SW480 (cell line): ENCODE measurements at places on chromosomes 16 and 17.

GRCh38 chr17:27323538-27324215 is 29.8 kb downstream of the WSB1 start:
- DNase-seq = peak; percentile 61

- no peak for DNase-seq
These were observed 9.8 kb downstream of the TMEM231 start for GRCh38 chr16:75546293-75546692.

DNA sequence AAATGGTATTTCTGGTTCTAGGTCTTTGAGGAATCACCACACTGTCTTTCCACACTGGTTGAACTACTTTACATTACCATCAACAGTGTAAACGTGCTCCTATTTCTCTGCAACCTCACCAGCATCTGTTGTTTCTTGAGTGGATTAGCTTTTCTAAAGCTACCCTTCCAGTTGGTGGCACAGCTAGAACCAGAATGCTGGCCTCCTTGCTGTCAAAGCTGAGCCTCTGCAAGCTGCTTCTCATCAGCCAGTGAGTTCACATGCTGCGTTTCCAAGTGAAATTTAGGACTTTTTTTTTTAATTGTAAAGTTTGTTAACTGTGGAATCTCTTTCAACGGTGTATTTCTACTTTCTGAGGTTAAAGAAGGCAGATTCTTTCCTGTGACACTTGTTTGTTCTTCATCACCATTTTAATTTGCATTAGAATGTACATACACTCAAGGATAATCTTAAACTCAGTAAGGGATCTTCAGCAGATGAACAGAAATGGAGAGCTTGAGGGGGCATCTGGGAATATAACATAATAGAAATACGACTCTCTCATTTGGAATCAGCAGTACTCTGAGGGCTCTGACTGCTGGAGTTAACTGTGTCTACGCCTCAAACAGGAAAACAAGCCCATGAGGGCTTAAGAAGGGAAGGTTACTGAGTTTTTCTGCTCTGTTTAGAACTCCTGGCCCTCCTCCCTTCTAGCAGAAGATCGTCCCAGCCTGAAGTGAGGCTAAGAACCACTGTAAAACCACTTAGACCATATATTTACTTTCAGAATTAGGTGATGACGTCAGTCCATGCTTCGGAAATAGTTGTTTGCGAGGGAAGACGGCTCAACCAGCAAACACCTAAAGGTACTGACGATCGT is 148.4 kb upstream of the FAM20A start:
- DNase-seq = no peak

- peak; percentile 61 for DNase-seq
These were observed 670 bp downstream of the TNFSF12 start for GRCh38 chr17:7549401-7550055.

- DNase-seq = no peak
These were observed 1.8 kb upstream of the RHBDF1 start for GRCh38 chr16:74051-74746.

DNA sequence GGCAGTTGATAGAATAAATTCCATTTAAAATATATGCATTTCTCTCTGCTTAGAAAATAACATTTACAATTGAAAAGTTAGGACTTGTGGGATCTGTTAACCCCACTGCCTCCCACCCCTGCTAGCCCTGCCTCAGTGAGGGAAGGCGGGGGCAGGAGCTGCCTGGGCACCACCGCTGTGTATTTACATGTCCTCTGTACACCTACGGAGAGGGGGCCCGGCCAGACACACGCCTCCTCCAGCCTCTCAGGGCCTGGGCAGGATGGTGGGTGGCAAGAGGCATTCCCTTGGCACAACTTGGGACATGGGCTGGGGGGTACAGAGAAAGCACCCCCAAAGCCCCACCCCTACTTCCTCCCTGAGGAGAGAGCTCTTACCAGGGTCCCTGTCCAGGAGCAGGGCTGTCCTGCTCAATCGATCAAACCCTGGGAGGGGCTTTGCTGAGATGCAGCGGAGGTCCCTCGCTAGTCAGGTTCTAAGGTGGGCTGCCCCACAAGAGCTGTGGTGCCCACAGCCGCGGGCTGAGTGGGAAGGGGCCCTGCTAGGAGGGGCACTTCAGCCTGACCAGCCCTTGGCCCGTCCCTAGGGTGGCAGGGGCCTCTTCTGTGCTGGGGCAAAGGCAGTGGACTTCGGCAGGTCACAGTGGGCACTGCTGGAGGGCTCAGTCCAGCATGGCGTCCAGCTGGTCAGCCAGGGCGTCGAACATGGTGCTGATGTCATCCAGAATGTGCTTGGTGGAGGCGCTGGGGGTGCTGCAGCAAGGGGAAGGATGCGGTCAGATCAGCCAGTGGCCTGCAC is 14.7 kb downstream of the CASKIN2 start:
- DNase-seq = no peak

DNA sequence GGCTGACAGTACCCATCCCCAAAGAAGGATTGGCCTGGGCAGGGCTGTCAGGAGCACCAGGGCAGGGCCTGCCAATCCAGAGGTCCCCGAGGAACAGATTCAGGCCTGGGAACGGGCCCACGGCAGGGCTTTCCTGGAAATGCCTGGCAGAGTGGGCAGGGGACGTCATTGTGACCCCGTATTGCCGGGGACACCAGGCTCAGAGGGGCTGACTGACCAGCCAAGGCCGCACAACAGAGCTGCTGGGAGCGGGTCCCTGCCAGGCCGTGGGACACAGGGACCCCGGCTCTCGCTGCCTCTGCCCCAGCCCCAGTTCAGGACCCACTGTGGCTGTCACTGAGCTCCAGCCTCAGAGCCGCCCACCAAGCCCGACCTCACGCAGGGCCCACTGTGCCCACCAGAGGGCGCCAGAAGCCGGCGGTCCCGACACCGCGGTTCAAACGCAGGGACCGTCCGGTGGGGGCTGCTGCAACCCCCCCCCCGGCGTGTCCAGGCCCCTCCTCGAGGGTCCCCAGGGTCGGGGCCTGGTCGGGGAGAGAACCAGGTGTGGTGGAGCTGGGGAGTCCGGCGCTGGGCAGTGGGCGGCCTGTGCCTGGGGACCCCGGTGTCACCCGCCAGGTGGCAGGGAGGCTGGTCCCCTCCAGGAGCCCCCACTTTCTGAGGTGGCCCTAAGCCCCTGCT is 15.2 kb upstream of the SSTR5 start:
- no peak for DNase-seq

- peak; percentile 55 for DNase-seq
These were observed 174.3 kb upstream of the NLRP1 start for GRCh38 chr17:5758651-5759050.

DNA sequence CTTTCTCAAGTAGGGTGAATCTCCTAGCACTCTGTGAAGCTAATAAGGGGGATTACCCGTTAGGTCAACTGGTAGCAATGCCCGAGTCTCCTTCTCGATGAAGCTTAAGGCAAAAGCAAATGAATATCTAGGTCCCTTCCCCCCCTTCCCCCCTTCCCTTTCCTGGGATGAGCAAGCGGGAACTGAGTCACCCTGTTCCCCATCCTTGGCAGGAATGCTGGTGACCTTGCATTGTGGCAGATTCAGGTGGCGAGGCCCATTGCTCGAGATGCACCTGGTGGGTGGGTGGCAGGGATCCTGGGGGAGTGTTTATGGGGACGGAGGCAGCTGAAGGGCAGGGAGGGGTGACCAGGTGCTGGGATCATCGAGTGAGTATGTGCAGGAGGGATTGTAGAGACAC is 7.1 kb downstream of the NXPH3 start:
- no peak for DNase-seq

DNA sequence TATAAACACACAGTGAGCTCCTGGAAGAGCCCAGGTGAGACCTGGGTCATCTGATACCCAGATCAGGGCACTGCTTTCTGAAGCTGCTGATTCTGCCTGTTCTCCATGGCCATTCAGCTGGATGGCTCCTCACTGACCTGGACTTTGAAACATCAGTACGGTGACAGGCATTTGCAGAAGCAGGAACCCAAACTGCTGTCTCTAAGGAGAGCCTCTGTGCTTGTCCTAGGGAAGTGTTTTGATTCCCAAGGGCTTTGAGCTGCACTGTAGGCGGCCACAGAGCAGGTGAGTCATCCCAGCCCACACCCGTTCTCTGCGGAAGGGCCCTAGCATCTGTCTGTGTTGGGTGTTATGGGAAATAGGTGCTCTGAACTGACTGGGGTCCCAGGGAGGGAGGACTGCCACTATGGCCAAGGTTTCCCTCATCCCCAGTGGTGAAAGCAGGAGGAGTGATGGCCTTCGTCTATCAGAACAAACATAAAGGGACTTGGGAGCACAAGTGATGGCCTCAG is 60.7 kb upstream of the ADCY9 start:
- peak; percentile 87 for DNase-seq

- no peak for DNase-seq
These were observed 412.6 kb downstream of the RBFOX1 start for GRCh38 chr16:7745276-7745675.

- peak; percentile 34 for DNase-seq
These were observed 1.6 kb downstream of the CTCF start for GRCh38 chr16:67563708-67564468.

DNA sequence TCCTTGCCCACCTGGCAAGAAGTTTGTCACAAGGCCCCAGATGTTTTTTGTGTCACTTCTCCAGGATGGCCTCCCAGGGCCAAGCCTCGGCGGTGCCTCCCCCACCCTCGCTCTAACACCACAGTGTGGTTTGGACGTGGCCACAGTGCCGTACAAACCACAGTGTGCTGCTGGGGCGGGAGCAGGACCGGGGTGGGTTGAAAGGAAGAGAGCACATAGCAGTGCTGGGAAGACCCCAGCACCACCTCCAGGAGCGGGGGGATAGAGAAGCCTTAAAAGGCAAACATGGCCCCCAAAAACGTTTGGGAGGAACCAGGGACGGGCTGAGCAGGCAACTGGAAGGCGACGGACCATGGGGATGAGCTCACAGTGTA is 5.0 kb upstream of the BCL6B start:
- no peak for DNase-seq

DNA sequence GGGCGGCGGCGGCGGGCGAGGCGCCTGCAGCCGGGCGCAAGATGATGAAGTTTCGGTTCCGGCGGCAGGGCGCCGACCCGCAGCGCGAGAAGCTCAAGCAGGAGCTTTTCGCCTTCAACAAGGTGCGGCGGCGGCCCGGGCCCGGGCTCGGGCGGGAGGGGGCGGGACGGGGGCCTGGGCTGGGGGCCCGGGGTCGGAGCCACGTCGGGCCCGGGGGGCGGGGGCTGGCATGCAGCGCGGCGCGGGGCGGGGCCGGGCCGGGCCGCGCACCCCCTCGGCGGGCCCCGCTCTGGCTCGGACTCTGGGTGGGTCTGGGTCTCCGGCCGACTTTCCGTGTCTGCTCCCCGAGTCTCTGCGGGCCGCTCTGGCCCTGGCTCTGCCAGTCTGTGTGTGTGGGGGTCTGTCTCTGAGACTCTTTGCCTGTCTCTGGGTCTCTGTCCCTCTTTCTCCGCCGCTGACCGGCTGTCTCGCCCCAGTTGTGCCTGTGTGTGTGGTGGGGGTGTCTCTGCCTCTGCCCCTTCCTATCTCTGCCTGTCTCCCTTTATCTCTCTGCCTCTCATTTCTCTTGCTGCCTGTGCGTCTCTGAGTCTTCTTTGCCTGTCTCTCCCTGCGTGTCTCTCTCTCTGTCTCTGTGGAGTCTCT is 328 bp downstream of the LLGL1 start:
- DNase-seq = no peak

DNA sequence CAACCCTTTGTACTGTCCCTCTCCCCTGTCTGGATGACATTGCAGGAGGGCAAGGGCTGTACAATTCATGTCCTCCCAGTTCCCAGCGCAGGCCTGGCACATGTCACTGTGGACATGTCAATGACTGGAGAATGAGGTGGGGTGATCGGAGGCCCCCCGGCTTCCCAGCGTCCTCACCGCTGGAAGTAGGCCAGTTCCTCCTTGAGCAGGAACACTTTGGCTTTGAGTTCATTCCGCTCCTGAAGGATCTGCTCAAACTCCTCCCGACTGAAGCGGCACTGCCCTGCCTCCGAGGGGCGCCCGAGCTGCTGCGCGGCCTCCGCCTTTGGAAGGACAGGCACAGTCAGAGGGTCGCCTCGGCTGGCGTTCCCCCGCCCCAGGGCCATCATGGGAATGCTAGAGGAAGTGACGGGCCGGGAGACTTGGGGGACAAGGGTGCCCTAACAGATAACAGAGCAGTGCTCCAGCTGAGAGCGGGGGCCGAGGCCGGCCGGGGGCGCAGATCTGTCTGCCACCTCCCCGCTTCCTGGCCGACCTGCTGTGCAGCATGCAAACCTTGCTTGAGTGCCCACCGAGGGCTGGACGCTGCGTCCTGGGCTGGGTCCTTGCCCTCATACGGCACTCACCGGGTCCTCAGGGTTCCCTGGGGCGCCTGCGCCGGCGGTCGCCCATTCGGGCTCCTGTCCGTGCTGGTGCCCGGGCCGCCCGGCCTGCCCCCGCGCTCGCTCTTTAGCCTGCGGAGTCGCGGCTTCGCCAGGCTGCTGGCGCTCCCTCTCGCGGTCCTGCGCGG is 1.3 kb downstream of the RILP start:
- DNase-seq = no peak

GRCh38 chr17:67994817-67995569 is 1.3 kb downstream of the C17orf58 start:
- DNase-seq = peak; percentile 44

DNA sequence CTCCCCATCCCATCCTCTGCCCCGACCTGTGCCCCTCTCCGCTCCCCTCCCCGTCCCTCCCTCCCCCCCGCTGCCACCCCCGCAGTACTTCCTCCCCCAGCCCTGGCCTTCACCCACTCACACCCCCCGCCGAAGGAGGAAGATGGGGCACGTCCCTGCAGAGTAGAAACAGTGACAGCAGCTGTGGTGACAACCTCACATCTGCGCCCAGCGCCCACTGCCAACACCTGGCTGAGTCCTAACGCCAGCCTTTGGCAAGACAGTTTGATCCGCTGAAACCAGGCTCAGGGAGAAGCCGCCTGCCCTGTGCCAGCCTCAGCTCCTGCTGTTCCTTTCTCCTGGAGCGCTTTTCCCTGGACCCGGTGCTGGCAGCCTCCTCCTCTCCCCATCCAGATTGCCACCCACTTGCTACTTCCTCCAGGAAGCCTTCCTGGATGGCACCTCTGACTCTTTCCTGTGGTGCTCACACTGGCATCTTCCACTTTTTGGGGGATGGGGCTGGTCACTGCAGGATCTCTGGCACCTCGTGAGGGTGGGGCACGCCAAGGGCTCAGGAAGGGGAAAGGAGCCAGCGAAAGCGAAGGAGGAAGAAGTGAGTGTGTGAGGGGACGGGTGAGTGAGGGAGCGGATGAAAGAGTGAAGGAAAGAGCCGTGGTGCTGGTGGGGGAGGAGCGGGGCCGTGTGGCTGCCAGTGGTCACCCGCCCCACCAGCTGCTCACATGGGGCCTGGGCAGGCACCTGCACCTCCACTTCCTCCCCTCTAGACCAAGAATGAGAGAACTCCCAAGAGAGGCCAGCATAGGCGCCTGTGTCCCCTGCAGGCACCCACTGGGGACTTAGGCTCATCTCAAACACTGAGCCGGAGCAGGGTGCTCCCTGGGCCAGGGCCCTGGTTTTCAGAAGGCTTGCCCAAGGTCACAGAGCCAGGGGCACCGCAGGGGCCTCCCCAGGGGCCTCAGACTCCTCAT is 27.0 kb downstream of the ZFPM1 start:
- DNase-seq = no peak
